T-helper 2 cell (primary cell): ENCODE measurements at places on chromosomes 7 and 10.

GRCh38 chr7:45131891-45132290, 20.4 kb upstream of the TBRG4 start:
- no peak for DNase-seq

DNA sequence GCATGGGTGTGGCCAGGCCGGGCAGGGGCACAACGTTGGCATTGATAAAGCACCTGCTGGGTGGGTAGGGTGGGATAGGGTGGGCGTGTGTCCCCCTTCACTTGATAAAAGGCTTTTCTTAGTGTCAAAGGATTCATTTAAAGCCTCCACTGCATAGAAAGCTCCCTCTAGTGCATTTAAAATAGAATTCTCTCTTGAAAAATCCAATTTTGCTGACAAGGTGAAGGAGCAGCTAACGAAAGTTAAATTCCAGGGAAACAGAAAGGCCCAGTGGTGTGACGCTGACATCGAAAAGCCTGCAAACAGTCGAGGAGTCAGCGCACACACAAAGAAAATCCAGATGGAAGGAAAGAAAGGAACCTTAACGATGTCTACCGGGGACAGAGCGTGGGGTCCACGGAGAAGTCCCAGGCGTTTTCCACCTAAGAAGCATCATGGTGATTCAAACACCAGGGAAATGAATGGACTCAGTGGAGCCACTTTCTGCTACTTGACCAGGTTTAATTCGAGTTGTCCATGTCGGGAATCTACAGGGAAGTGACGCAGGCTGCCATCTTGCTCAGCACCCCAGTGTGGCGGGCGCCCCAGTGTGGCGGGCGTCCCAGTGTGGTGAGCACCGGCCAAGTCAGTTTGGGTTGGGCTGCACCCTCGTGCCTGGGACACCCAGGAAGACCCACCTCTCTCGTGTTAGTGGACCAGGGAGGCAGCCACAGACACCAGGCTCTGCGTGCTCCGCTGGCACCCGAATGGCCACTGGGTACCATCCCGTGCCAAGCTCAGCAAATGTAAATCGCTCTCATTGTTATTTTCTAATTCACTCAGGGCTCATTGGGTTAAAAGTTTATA, 217.8 kb downstream of the DNAJB6 start:
- DNase-seq, result no peak

DNA sequence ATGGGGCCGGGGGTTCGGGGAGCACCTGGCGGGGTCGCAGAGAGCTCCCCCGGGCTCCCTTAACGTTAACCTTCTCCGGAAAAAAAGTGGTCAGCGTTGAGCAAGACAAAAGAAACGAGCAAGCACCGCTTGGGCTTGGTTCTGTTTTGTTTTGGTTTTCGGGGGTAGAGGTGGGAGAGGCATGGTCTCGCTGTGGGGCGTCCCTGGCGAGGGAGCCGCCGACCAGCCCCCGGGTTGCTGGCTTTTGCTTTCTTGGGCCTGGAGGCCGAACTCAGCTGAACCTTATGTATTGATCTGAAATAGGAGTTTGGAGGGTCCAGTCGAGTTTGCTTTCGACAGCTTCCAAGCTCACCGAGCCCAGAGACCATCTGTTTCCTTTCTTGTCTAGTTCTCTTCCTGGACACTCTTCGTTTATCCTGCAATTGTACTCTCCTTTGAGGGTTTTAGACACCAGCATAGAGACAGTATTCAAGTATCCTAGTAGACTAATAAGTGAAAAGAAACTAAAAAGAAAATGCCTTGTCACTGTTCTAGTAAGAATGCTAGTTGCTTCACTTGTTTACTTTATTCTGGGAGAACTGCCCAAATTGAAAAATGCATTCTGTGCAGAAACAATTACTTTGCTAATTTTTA, 980 bp downstream of the FHIP2A start:
- peak; percentile 41 for DNase-seq

GRCh38 chr7:115968171-115968570, 62.4 kb downstream of the TFEC start:
- no peak for DNase-seq

- no peak for DNase-seq
These were observed 151.9 kb downstream of the ZMYND11 start for GRCh38 chr10:287026-287709.

- no peak for DNase-seq
These were observed 9.4 kb upstream of the RFC2 start for GRCh38 chr7:74263399-74264120.
